ENCODE measurements at places on chromosomes 5 and 9.
A peak's percentile ranks its signal among the peaks of the same experiment; 100 is the strongest.

DNA sequence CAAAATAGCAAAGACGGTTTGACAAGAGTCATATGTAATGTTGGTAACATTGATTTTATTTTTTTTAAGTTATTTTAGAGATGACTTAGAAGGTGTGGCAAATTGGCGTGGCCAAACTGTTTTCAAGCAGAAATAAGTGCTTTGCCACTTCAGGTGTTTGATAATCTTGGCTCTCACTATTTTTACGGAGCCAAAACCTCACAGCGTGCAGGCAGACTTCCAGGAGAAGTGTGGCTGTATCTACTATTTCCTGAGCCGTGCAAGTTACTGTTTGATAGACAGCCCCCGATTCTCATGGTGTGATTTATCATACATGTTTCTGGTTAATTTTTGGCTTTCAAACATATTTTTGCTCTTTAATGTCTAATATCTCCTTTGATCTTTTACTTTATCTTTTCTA is 269.5 kb downstream of the ADAMTSL1 start:
- DNase-seq: no peak

GRCh38 chr9:120267929-120268328 is 312.0 kb downstream of the CDK5RAP2 start:
- DNase-seq: no peak

DNA sequence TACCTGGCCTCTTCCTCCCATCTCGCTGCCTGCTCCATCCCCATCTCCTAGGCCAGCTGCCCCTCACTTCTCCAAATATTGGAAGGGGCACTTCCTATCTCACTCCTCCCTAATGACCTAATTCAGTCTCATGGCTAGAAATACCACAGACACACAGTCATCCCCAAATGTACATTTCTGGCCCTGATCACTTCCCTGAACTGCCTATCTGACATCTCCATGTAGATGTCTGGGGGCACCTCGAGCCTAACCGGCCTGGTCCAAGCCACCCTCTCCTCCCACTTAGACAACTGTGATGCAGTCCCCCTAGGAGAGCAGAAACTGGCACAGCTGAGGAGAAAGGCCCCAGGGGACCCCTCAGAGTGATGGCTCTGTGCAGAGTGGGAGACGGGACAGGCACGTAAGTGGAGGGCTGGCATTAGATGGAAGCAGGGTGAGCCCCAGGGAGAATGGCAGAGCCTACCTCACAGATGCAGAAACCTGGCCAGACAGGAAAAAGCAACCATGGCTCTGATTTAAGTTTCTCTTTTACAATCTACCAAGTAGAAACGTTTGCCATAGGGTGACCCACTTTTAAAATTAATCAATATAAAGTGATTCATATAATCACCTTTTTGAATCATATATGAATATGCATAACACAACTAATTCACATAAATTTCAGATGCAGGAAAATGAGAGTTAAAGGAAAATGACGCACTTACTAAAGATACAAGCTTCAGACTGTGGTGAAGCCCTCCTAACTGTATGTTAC is 22.1 kb downstream of the CAMSAP1 start:
- DNase-seq: no peak

DNA sequence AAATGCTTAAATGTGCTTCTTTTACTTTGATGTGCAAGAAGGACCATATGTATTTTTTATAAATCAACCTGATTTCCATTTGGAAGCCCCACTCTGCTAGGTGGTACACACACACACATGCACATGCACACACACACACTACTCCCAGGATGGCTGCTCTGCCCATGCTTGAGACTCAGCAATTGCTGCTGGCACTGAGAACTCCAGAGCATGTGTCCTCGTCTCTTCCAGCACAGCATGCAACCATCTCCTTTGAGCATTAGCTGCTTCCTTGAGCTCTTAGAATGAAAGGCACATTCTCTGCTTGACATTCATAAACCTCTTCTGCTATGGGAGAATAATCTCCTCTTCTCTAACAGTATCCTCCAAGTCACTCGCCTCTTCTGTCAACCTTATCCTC is 115.9 kb downstream of the FEM1C start:
- no peak for DNase-seq

GRCh38 chr5:28132151-28132550 is 1093.8 kb upstream of the CDH9 start:
- DNase-seq: no peak

- no peak for DNase-seq
Measured at GRCh38 chr5:140556438-140556837, 835 bp downstream of the SRA1 start.

DNA sequence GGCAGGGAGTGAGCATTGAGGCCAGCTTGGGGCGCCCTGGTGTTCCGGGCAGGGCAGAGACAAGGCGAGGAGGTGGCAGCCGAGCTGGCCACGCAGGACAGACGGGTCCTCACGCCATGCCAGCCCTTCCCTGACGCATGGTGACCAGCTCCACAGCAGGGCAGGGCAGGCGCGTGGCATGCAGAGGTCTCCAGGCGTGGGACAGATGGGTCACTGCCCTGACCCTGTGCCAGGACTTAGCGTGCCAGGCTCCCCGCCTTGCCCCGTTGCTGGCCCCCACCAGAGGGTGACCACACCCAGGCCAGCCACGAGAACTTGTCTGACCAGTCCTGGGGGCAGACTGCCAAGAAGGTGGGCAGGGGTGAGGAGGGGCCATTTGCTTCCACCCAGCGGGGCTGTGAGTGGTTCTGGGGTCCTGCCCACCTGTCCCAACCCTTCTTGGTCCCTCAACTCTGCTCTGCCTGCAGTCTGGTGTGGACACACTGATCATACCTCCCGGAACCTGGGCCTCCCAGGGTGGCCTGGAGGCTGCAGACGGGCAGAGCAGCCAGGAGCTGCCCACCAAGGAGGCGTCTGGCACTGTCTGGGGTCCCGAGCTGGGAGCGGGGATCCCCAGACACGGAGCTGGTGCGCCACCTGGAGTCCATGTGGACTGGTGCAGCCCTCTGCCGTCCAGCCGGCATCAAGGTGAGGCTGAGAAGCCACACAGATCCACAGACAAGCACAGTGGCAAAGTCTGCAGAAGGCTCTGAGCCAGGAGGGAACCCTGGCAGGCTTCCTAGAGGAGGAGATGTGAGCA is at the start of gene RNF224:
RNF224 (plus strand) TSS at position 449 of the 799 bp plus-strand sequence. CDS start 834 bp downstream, outside the sequence.
- peak; percentile 84 for DNase-seq
